Vagina (tissue), 2 donors: ENCODE measurements at places on chromosomes 13 and 19.

DNA sequence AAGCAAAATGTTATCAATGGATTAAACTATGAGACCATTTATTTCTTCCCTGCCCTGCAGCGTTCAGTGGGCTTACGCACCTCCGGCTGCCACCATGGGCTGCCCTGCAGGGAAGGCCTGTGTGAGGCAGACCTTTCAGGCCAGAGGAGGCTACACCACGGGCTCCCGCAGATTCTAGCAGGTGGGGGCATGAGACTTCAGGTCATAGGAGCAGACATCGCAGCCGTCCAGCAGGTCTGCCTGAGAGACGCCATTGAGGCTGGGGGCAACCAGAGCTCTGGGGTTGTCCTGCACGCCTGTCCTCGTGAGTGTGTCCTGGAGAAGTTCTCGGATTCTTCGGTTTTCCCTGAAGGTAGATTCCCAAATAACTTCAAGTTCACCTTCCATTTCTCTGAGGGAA, 9.4 kb upstream of the SLC7A9 start:
- DNase-seq: peak; percentile 18

GRCh38 chr13:91146601-91147000, 200.9 kb upstream of the MIR17HG start:
- DNase-seq: no peak

- DNase-seq: no peak
Observed at GRCh38 chr13:27403203-27403678, 21.2 kb upstream of the GTF3A start.

GRCh38 chr13:27271570-27272096, 1.0 kb downstream of the RASL11A start:
- no peak for DNase-seq

DNA sequence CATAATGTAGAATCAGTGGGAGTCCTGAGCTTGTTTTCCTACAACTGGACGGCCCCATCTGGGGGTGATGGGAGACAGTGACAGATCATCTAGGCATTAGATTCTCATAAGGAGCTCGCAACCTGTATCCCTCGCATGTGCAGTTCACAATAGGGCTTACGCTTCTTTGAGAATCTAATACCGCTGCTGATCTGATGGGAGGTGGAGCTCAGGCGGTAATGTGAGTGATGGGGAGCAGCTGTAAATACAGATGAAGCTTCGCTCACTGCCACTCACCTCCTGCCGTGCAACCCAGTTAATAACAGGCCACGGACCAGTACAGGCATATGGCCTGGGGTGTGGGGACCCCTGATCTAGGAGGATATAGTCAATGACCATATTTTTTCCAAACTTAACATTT, 38.8 kb downstream of the RCBTB1 start:
- DNase-seq: no peak
